NCI-H2029 treated with DMSO at 0.1 percent for 48 hours (cell line): ENCODE measurements at places on chromosomes 13 and 19.

- no peak for DNase-seq
Observed at GRCh38 chr19:56619121-56619520, 23.8 kb upstream of the SMIM17 start.

DNA sequence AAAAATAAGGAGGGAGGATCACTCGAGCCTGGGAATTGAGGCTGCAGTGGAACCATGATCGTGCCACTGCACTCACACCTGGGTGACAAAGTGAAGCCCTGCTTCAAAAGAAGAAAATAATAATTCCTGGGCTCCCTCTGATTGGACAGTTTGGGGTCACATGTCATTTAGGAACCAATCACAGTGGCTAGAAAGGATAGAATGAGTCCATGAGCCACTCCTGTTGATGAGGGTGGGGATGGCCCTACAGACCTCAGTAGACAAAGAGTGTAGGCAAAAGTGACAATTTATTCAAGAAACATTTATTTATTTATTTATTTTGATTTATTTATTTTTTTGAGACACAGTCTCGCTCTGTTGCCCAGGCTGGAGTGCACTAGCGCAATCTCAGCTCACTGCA, 26.8 kb upstream of the ADGRE5 start:
- no peak for DNase-seq

GRCh38 chr13:86403181-86403580, 604.0 kb upstream of the SLITRK6 start:
- no peak for DNase-seq

DNA sequence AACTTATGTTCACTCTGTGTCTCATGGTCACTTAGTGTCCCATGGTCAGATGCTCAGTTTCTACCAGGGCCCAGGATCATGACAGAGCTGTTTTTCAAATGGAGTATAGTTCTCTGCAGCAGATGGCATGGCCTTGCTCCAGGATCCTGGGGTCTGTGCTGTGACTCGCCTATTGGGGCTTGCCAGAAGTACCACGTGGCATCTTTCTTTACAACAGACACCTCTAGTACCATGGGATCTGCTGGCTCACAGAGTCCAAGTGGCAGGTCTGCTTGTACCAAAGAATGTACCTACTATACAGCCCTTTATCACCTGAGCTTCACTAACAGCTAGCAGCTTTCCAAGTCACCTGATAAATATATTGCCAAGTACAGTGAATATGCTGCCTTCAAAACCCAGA, 6.0 kb upstream of the RNF6 start:
- no peak for DNase-seq

DNA sequence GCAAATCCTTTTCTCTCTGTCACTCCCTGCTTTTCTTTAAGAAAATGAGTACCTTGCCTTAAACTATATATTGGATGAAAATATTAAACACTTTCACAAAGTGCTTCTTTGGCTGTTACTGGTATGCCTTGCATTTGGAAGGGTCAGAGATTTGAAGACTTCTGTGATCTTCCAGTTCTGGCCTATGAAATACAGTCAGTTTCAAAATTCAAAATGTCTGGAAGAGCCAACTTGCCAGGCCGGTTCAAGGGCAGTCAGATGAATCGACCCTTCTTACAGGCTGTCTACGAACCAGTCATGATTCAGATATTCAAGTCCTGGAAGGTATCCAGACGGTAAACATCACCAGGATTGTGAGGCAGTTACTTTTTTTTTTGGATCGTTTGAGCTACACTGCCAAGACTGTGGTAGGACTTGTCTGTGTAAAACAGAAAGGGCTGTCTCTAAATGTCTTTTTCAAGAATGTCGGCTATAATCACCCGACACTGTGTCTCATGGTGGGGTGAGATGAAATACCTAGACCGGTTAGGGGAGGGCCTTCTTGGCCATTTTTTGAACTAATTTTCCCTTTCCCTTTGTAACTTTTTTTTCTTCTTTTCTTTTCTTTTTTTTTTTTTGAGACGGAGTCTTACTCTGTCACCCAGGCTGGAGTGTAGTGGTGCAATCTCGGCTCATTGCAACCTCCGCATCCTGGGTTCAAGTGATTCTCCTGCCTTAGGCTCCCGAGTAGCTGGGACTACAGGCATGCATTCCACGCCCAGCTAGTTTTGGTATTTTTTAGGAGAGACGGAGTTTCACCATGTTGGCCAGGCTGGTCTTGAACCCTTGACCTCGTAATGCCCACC, 11.2 kb downstream of the ACTN4 start:
- peak; percentile 96 for DNase-seq

- peak; percentile 45 for DNase-seq
Observed at GRCh38 chr19:12194827-12195731, 32.2 kb downstream of the ZNF136 start.

DNA sequence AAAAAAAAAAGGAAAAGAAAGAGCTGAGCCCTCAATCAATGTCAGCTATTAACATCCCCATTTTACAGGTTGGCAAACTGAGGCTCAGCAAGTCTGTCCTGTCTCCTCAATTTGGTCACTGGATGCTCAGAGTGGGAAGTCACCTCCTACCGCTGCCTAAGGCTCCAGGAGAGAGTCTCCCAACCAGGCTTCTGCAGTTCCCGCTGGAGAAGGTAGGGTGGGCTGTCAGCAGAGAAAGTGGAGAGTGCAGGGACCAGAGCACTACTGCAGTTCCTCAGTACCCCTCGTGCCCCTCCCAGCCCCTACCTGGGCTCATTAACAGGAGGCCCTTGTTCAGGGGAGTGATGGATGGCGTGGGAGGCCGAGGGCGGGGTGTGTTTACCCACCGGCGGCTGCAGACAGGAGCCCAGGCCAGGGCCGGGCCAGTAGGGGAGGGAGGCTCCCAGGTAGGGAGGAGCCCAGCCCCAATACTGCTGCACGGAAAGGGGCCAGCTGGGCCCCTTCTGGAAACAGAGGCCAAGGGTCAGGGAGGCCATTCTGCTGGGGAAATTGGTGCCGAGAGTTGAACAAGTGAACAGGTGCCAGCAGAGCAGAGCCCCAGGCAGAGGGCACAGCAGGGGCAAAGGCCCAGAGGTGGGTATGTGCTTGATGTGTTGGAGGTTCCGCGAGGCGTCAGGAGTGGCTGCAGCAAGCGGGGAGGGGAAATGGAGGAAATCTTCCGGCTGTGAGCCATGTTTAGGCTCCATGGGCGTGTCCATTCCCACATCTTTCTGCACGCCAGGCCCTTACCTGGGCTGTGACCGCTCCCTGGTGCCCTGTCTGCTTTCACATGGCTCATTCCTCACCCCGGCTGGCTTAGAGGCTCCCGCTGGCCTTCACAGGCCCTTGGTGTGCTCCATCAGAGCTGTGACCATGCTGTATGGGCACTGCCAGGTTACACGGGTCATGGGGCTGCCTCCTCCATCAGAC, 7.6 kb upstream of the COMP start:
- no peak for DNase-seq

GRCh38 chr13:106183410-106184065, 351.9 kb downstream of the EFNB2 start:
- no peak for DNase-seq

GRCh38 chr19:1567116-1567847, 843 bp downstream of the MEX3D start:
- DNase-seq: no peak

GRCh38 chr19:54481326-54481930, 8.3 kb upstream of the CDC42EP5 start:
- DNase-seq: peak; percentile 38

DNA sequence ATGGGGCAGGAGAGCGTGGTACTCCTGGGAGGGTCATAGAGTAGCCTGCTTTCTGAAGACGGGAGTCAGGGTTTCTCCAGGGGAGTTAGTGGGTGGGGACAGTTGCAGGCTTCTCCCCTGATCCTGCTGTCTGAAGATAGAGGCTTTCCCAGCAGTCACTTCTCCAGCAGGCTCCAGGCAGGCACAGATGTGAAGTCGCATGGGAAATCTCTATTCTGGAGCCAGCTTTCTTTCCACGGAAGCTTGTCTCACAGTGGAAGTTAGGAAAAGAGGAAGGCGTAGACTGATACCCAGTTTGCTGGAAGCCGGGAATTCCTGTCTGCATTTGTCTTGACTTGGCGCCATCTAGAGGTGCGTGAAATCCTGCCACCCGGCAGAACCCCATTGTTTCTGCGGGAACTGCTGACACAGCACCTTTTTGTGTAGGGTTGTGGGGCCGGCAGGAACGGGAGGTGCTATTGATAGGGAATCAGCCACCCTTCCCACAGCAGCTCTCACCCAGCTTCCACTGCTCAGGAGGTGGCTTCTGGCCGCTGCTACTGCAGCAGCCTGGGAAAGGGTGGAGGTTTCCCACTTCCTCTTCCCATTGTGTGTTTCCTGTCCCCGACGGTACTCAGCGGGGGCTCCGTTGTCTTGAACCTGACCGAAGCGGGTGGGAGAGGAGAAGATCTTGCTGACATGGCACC, 28.5 kb upstream of the NPAS1 start:
- DNase-seq: peak; percentile 21

GRCh38 chr19:982567-983170, 1.5 kb upstream of the WDR18 start:
- no peak for DNase-seq

GRCh38 chr13:47869776-47870175, 131.3 kb downstream of the SUCLA2 start:
- DNase-seq: no peak

GRCh38 chr19:50725218-50725910, 2.2 kb downstream of the CLEC11A start:
- no peak for DNase-seq

GRCh38 chr13:22903301-22903700, 277.5 kb upstream of the SGCG start:
- no peak for DNase-seq

DNA sequence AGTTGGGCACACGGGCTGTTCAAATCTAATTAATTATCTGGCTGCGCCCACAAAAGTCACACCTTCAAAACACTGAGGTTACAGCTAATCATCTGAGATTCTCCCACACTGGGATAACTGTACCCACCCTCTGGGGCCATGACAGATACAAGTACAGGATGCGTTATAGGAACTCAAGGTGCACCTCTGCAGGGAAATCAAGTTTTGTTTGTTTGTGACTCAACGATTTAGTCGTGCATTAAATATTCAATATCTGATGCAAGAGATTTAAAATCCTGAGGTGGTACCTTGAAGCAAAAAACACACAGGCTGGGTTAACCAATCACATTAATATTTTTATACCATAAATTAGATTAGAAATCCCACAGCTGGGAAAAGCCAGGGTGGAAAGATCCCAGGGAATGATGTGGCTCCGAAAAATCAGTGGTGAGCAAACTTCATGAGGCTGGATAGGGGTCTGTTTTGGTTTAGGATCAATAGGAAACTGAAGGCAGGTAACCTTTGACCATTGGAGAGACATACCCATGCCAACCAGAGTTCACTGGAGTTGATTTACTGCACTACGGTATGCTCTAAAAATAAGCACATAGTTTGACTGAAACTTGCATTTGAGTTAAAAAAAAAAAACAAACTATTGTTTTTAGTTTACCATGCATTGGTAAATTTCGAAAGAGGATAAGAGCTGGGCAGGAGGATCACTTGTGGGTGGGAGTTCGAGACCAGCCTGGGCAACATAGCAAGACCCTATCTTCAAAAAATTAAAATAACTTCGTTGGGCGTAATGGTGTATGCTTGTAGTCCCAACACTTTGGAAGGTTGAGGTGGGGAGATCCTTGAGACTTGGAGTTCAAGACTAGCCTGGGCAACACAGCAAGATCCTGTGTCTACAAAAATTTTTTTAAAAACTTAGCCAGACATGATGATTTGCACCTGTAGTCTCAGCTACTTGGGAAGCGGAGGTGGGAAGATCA, 23.9 kb upstream of the CEBPG start:
- no peak for DNase-seq

GRCh38 chr13:104773775-104774174, 1707.6 kb upstream of the SLC10A2 start:
- DNase-seq: no peak

DNA sequence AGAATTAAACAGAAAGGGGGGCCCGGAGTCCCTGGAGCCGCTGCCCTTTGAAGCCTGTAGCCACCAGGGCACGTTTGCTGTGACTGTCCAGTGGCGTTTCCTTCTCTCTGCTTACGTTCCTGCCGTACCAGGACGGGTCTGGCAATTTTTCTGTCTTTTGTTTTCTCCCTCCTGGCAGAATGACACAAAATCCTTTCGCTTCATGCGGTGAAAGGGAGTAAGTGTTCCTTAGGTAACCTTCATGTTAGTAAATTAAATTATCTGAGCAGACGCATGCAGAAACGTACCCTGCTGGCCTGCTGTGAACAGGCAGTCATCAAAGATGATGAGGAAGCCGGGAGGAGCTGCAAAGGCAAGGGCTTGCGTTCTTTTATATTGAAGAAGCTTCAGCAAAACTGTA, 299.3 kb upstream of the ARGLU1 start:
- DNase-seq: no peak

DNA sequence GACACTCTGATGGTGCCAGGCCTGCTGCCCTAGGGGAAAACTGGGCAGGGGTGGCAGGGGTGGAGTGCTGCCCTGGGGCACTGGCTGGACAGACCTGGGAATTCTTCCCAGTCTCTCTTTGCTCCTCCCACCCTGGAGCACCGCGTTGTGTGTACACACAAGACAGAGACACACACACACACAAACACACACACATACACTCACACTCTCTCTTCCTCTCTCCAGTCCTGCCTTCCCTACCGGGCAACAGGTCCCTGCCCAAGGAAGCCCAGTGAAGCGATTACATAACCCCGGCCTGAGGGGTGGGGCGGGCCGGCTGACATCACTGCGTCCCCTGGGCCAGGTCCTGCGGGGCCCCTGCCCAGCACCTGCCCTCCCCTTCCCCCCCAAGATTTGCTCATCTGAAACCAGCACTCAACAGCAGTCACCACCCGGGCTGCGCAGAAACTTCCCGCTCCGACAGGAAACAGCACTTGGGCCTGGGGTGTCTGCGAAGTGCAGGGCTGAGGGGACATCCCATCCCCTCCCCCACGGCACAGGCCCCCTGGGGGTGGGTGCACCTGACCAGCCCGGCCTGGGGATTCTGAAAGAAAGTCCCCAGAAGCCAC, 1.2 kb downstream of the MKNK2 start:
- DNase-seq: peak; percentile 49

- DNase-seq: no peak
Observed at GRCh38 chr13:113782472-113782871, 23.4 kb downstream of the TMEM255B start.

GRCh38 chr19:43799502-43800142, 2.6 kb downstream of the LYPD5 start:
- no peak for DNase-seq

DNA sequence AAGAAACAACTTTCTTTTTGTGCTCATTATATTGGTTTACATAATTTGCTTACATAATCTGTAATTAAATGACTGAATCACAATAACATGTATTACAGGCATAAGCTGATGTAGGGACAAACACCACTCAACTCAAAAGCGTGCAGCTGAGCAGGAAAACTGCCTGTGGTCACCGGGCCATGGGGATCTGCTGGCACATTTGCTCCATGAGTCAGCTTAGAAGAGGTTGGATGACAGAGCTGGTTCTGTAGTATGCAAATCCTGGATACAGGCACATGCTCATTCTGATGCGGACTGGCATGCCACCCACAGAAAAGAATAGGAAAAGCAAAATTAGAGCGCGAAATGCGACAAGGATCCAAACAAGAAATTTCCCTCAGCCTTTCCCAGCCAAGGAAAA, 128.6 kb downstream of the USP12 start:
- DNase-seq: peak; percentile 28
